ENCODE measurements at places on chromosomes 11 and 22.

DNA sequence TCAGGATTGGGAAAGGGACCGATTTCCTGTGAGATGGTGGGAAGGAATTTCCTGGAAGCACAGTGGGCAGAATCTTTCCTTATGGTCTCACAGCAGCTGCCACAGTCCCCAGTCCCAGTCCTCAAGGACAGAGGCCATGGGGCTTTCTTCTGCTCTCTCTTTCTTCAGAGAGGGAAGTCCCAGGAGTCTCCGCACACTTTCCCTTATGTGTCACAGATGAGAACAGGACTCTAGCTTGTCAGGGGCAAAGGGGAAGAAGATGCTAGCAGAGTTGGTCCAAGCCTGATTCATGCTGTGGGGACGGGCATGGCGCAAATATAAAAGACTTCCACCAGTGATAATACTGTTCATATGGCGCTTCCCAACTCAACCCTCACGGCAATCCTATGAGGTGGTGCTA, 7.5 kb upstream of the PPFIA1 start:
- DNase-seq = no peak

DNA sequence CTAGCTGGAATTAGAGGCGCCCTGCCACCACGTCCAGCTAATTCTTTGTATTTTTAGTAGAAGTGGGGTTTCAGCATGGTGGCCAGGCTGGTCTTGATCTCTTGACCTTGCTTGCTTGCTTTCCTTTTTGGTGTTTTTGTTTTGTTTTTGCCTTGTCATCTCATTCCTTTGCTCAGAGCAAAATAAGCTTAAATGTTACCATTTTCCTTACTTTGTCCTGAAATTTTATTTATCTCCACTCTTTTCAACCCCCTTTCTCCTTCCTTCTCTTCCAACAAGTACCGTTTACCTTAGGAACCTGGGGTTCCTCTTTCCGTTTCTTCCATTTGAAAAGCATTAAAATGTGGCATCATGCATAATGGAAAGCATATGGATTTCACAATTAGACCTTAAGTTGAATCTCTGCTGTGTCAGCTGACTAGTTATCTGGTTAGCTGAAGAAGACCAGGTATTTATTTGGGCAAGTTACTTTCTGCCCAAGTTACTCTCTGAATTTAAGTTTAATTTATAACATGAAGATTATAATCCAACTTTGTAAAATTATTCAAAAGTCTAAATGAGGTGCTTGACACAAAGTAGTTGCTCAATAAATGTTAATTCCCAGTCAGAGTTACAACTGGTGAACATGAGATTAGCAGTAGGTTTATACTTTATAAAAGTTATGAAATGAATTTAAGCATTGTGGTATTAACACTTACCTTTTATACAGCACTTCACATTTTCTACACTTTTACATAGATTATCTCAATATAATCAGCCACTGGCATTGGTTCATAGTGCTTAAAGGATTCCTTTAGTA, 69.7 kb downstream of the PRMT3 start:
- no peak for DNase-seq

GRCh38 chr11:12717851-12718291, 43.6 kb downstream of the TEAD1 start:
- no peak for DNase-seq

GRCh38 chr22:33393432-33393831, 335.3 kb upstream of the SYN3 start:
- no peak for DNase-seq

DNA sequence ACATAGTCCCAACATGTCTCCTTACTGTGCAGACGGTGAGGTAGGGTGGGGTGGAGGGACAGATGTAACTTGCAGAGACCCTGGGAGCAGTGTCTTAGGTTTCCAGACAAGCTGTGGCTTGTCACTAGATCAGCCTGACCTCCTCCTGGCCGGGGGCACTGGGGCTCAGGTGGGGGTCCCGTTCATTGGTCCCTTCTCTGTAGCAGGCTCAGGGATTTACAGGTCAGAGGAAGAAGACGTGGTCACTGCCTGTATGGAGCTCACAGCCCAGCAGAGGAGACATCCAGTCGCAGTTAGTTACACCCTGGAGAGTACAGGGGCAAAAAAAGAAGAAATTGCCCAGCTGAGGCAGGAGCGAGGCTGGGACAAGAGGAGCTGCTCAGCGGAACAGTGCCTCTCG, 22.0 kb upstream of the TUB start:
- no peak for DNase-seq

DNA sequence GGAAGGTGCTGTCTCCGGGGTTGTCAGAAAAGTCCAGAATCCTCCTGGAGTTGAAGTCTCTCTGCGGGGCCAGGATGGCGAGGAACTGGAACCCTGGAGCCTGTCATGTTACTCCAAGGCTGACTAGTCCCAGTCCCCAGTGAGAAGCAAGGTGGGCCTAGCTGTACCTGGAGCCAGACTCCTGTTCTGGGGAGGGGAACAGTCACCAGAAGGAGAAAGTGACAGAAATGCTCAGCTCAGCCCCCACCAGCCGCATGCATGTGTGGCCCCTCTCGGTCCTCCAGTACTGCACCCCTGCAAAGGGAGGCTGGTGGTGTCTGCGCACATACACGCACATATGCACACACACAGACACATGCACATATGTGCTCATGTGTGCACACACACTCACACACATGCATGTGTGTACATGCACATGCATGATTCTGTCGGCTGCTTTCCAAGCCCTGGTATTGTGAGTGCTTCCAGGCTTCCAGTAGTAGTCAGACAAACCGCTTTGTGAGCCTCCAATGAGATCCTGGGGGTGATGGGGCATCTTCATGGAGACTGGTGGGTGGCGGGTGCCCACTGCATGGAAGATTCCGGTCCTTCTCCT, 54.3 kb downstream of the RTL6 start:
- no peak for DNase-seq

DNA sequence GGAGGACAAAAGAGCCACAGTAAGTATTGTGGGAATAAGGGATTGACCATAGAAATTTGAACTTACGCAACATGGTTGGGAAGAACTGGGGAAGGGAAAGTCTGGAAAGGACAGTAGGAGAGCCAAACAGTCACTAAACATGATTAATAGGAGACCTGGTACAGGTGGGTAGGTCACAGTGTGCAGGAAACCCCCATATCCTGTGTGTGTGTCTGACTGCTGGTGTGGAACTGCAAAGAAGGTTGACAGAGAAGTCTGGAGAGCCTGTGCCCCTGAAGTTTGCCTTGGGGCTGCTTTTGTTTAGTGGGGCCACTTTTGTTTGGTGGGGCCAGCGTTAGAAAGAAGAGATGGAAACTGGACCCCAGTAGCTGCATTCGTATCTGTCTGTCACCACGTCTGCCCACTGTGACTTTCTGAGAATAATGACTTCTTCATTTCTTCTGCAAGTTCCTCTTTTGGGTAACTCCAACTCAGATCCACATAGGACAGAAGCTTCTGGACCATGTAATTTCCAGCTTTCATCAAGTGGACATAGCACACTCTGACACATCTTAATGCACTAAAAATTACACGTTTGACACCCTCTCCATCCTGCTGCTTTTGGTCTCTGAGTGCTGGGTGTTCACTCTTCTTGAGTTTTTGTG, 126.8 kb upstream of the RAG2 start:
- no peak for DNase-seq

DNA sequence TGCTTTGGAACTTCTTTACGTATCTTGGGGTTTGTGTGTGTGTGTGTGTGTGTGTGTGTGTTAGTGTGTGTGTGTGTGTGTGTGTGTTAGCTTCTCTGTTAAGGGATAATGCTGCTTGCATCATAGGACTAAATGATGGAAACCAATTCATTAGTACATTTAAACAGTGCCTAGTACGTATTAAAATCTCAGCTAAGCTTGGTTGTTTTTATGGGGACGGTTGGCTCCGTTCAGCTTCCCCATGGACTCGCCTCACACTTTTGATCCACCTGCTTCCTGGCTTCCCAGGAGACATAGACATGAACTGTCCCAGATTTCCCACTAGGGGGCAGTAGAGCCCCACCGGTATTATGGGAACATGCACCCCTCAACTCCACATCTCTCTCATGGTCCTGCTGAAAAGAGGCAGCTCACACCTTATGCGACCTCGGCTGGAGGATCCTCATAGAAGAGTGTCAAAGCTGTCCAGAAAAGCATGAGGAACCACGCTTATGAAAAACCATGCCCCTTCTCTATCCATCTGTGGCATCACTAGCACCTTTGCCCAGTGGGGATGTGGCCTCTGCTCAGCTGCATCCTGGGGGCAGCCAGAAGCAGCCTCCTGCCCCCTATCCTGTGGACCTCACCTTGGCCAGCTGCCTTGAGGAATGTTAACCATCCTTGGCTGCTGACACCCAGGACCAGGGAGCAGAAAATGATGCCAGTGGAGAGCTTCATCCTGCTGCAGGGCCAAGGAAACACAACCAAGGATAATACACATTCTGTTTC, 9.7 kb upstream of the SAAL1 start:
- DNase-seq = peak; percentile 16

DNA sequence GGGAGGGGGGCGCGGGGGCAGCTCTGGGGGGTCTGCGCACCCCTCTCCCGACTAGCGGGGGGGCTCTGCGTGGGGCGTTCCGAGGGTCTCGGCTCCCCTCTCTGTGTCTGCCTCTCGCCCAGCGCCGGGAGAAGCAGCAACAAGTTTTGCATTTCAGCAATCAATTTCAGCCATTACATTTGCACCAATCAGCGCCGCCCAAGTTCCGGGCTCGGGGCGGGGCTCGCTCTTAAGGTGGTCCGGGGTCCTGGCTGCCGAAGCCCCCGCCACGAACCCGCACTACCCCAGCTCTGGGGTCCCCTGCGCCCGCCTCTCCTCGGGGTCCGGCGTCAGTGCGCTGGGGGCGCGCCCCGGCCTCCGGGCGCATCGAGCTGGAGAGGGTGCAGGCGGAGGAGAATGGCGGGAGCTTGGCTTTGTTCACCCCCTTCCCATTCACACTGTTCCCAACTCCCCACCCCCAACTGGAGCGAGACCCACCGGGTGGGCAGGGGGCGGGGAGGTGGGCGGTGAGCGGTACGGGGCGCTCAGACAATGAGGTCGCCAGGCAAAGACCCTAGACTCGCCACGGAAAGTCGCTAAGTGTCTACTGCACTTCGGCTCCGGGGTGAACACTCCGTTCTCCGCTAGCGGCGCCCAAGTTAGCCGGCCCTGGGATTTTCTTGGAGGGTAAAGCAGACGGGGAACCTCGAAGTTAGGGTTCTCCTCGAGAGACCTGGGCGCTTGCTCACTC, at the start of gene MN1:
MN1 (minus strand) TSS at position 141 of the 730 bp plus-strand sequence. CDS start 1,213 bp downstream, outside the sequence.
- no peak for DNase-seq

DNA sequence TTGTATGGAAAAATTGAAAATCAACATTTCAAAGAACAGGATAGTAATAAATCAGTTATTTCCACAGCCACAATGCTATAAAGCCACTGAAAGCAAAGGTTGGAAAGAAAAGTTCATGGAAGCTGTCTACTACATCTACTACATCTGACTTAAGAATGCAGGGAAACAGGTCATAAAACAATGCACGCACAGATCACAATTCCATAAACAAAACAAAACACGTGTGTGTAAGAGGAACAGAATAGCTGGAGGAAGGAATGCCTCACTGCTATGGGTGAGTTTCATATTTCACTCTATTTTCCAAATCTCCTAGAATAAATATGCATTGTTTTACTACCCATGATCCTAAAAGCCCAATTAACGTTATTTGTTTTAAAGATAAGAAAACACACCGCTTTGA, 66.3 kb downstream of the NCAPD3 start:
- DNase-seq = no peak

GRCh38 chr11:26891501-26891900, 102.4 kb upstream of the FIBIN start:
- DNase-seq = no peak

GRCh38 chr11:5280582-5281102, 10.9 kb upstream of the HBE1 start:
- DNase-seq = peak; percentile 92

DNA sequence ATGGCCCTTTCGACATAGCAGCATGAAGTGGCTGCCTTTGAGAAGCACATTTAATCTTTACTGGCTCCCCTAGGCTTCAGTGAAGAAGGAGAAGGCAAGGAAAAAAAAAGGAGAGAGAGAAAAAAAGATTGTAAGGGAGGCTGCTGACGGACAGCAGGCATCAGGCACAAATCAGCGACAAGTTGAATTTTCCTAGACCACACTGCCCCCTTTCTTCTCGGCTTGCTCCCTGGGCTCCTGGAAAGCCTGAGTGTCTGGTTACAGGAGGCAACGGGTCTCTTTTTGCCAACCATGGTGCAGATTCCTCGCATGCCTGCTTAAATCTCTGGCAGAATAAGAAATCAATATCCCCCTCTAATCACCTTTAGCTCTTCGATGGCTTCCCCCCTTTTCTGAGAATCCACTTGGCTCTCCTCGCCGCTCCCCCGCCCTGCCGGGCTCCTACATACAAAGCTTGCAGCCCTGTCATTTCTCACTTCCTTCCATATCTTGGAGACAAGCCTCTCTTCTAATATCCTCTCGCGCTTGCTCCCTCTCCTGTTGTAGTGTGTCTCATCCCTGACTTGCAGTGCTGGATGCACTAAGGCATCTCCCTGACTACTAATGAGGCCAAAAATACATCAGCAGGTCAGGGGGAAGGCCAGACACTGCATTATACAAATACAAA, 14.3 kb downstream of the BLID start:
- no peak for DNase-seq

DNA sequence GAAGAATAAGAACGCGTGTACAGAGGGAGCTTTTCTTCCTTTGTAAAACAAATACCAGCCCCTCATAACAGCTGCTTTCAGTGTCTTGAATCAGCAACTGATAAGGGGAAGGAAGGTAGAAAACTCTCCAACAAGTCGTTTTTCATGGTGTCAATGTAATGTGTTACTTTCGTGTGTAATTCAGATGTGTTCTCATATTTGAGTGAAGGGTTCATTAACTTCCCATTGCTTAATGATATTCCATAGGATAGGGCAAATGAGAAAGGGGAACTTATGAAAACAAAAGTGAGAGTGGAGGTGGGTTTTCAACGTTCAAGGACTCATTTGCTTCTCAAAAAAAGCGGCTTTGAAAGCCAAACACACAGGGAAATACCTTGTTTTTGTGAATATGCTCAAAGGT, 452.1 kb downstream of the NTM start:
- DNase-seq = no peak

DNA sequence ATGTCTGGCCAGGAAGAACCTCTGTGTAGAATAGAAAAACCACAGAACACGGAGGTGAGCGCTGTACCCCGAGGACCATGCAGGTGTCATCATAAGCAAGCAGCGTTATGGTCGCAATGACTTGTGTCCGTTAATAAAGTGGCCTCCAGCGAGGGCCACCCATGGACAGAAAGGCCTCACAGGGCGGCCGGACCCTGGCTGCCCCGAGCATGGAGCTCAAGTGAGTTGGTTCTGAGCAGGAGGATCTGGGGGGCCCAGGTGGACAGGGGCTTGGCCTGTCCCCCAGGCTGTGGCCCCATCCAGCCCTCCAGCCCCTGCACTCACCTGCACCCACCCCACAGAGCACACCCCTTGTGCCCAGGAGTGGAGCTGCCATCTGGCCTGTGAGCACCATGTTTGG, 133.8 kb downstream of the BRD1 start:
- no peak for DNase-seq

GRCh38 chr11:126008956-126009355, 53.7 kb downstream of the CDON start:
- DNase-seq = no peak

- no peak for DNase-seq
Measured at GRCh38 chr11:62539238-62539925, 7.2 kb downstream of the AHNAK start.

GRCh38 chr22:36811094-36811800, 5.6 kb downstream of the PVALB start:
- no peak for DNase-seq
